ENCODE measurements at places on chromosomes 11 and 22.

GRCh38 chr22:38230108-38230825, 28.5 kb downstream of the MAFF start:
- peak; percentile 75 for DNase-seq

DNA sequence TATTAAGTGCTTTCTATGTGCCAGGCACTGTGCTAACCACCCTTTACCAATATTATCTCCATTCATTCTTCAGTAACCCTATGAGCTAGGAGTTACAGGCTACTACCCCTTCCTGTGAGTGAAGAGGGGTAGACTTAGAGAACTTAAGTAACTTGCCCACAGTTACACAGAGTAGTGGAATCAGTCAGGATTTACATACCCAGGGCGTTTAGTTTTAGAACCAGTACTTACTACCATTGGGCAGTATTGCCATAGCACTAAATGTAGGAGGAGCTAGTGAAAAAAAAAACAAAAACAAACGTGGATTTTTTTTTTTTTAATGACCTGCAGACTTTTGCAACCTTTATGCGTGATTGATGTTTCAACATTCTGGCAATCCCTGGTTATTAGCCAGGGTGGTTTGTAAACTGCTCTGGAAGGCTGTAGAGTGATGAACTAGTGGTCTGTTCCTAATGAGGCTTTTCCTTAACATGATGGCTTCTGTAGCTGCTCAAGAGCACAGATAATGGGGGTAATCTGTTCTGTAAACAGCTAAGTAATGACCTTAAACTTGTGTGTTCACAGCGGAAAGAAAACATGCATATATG, 11.4 kb downstream of the TBCEL start:
- no peak for DNase-seq

- no peak for DNase-seq
Observed at GRCh38 chr22:35010543-35010942, 55.4 kb upstream of the ISX start.

GRCh38 chr11:20015529-20016427, 144.5 kb downstream of the DBX1 start:
- DNase-seq: no peak

- peak; percentile 48 for DNase-seq
Observed at GRCh38 chr22:20509344-20510047, 2.1 kb downstream of the MED15 start.

DNA sequence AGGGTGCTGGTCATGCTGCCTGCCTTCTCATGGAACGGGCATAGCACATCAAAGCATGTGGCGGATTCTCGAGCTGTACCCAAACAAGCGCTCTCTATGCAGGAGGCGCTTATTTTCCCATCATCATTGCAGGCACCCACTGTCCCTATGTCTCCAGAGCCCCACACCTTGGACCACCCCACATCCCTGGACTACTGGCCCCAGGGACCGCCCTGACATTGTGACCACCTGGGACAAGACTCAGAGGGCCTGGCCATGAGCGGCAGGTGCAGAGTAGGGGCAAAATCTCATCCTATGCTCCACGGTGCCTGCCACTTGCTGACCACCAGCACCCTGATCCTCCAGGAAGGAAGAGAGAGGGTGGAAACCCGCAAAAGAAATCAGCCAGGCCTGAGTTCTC, 170.4 kb downstream of the DSCAML1 start:
- DNase-seq: no peak

DNA sequence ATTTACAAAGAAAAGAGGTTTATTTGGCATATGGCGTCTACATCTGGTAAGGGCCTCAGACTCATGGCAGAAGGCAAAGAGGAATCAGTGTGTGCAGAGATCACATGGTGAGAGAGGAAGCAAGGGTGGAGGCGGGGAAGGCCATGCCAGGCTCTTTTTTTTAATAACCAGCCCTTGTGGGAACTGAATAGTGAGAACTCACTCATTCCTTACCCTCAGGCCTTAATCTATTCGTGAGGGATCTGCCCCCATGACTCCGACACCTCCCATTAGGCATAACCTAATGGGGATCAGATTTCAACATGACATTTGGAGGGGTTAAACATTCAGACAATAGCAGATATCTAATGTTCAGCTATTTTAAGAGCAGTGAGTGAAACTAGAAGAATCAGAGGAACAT, 55.7 kb downstream of the ATM start:
- no peak for DNase-seq

DNA sequence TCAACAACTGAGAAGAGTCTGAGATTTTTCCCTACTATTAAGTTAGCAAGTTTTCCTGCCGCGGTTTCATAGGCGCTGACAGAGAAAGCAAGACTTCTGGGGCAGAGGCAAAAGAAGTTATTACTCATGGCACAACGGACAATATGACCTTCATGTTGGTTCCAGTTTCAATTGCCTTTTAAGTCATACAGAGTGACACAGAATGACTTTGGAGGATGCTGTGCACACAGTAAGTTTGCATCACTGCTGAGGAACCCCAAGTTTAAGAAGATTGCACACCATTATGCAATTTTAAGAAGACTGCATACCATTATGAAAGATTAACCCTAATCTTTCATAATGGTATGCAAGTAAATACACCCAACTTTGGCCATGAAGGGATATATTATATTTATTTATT, 626.5 kb upstream of the CHORDC1 start:
- no peak for DNase-seq

GRCh38 chr11:111397034-111397433, 18.0 kb upstream of the POU2AF1 start:
- no peak for DNase-seq

- no peak for DNase-seq
Observed at GRCh38 chr11:120642196-120642894, 130.8 kb downstream of the GRIK4 start.

DNA sequence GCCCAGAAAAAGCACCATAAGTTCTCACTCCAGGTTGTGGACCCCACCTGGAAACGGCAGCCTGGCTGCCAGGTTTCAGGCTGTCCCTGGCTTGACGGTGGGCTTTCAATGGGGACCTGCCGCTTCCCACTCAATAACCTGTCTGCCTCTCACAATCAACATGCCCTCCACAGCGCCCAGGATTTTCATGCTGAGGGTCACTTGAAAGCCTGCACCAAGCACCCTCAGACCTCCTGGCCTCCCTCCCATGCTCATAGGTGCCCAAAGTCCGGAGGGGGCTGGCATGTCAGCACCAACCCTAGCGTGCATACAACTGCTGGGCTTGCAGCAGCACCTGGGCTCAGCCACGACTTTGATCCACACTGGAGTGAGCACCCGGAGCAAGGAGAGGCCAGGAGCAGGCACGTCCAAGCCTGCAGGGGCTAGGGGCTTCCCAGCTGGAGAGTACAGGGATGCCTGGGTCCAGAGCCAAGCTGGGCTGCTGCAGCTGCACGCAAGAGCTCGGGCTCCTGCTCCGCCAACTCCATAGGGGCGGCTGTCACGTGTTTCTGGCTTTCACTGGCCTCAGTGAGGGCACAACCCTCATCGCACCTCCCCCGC, 1214.3 kb upstream of the RAG2 start:
- DNase-seq: no peak

- no peak for DNase-seq
Observed at GRCh38 chr11:126743628-126744027, 256.9 kb downstream of the KIRREL3 start.

GRCh38 chr11:26649884-26650283, 72.0 kb downstream of the SLC5A12 start:
- peak; percentile 44 for DNase-seq

- no peak for DNase-seq
Observed at GRCh38 chr11:82718821-82719220, 14.8 kb downstream of the FAM181B start.

GRCh38 chr11:124716591-124716990, 23.2 kb upstream of the NRGN start:
- DNase-seq: no peak

GRCh38 chr11:131823772-131824171, 453.4 kb downstream of the NTM start:
- no peak for DNase-seq

- no peak for DNase-seq
Observed at GRCh38 chr22:50171319-50171964, 911 bp downstream of the PANX2 start.

GRCh38 chr22:19862619-19863246, 8.1 kb upstream of the GNB1L start:
- DNase-seq: no peak

DNA sequence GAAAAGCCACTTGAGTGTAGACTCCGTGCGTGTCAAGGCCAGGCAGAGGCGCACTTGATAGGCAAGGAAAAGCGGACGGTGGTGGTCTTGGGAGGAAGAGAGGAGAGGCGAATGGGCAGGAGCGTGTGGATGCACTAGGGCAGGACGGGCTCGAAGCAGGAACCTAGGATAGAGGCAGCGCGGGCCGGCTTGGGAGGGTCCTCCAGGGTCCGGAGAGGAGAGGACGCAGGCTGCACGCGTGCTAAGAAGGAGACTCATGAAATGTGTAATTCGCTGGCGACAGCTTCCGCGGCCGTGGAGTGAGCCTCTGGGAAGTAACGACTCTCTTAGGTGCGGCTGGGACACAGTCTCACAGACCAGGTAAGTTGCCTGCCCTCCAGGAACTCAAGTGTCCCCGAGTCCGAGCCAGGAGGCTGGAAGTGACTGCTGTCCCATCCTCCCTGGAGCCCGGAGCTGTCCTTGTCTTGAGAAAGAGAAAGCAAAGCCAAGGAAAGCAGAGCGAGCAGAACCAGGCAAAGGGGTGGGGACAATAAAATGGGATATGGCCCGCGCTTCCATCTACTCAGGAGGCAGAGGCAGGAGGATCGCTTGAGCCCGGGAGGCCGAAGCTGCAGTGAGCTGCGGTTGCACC, 874 bp upstream of the IL17RA start:
- no peak for DNase-seq

DNA sequence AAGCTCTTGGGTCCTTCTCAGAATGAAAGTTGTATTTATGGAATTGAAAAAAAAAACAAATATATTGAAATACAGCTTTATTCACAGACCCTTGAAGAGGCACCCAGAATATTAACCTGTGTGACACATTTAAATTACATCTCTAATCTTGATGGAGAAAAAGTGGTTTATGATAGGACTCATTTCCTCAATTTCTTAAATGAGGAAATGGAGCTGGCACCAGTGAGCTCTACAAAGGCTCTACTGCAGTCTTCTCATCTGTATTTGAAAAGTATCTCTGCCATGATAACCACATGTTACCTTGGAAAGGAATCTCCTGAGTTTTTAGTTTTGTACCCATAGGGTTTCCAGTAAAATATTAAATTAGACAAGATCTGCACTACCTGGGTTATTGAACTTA, 186.5 kb downstream of the HIPK3 start:
- no peak for DNase-seq

GRCh38 chr11:109869536-109869935, 223.7 kb upstream of the ZC3H12C start:
- no peak for DNase-seq

DNA sequence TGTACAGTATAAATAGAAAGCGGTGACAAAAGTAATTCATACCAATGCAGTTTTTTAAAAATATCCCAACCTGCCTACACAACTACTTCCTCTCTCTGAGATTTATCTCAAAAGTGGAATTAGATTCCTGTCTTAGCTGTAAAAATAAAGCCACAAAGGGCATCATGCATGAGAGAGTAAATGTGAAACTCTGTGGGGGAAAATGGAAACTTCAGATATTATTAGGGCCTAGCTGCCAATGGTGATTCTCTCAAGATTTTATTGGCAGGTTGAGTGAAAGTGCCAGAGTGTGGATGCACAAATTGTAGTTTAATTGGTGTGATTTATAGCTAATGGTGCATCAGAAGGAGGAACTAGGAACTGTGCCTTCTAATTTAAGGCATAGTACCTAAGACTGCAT, 356.9 kb upstream of the CCDC90B start:
- no peak for DNase-seq

GRCh38 chr22:47566491-47566890, 804.0 kb downstream of the TBC1D22A start:
- no peak for DNase-seq

DNA sequence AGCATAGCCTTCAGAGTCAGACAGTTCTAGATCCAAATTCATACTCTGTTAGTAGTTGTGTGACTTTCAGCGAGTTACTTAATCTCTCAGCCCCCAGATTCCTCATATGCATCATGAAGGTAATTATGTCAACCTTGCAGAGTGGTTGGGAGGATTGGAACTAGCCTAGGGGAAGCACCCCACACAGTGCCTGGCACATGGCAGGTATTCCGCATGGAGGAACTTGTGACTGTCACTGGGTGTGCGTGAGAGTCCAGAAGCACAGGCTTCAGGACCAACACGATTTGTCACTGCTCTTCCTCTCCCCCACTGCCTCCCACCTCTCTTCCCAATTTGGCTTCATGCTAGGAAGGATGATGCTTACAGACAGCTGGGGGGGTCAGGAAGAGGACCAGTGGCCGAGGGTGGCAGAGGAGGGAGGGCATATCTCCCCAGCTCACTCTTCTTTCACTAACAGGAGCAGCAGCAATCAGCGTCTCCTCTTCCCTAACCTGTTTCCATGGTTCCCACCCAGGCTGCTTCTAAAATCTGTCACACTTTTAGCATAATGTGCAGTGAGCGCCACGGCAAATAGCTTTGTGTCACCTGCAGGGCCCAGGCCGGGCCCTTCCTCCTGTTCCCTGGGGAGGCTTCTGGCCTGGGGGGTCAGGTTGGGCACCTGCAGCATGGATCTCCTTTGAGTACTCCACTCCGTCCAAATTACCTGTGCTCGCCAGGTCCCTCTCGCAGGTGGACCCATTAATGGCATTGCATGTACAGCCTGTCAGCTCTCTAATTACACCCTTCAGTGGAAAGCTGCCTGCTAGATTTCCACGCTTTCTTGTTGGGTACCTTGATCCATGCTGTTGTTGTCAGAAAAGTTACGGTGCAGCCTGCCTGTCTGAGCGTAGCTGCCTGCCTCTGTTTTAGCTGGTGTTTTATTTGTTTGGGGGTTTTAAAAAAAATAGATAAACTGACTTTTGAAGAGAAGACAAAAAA, 400.4 kb downstream of the NXPE2 start:
- DNase-seq: no peak

- no peak for DNase-seq
Observed at GRCh38 chr11:35192347-35192746, 53.4 kb downstream of the CD44 start.

DNA sequence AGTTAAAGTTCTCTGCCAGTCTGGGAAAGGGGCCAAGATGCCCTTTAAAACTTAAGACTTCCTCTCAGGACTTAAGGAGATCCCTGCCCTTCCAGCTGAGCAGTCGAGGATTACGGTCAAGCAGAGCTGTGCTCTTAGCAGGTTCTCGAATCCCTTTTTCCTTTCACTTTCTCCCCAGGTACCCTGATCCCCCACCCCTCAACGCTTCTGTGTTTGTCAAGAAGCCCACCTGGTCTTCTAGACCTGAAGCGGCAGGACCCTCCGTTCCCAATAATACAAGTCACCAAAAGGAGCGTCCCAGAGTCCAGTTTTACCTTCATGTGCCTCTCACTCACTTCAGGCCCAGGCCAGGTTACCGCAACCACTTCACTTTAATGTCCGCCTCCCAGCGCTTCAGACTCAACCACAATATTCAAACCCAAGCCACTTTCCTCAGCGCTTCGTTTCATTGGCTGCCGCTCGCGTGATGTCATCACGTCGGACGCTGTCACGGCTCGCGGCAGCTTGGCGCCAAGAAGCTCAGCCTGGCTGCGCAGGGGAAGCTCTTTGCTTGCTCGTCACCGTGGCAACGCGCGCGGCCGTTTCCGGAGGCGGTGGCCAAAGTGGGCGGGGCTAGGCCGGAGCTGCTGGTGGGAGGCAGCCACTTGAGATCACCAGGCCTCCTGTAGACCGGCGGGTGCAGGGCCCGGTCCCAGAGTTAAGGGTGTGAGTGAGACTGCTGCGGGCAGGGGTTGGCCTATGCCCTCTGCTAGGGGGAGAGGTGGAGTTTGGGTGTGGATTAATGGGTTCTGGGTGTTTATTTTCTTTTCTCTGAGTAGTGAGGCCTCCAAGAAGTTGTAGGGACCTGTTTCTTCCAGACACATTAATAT, at the start of the genes KIF18A and METTL15:
Gene KIF18A (minus strand): TSS at position 407 of the 869 bp plus-strand sequence. CDS start 10,209 bp downstream, outside the sequence.
Gene METTL15 (plus strand): TSS at position 639 of the 869 bp plus-strand sequence. CDS start 4,947 bp downstream, outside the sequence.
- DNase-seq: peak; percentile 86

- DNase-seq: no peak
Observed at GRCh38 chr11:132062541-132062940, 692.1 kb downstream of the NTM start.
